ENCODE measurements at places on chromosomes 12 and 14.

- DNase-seq, result no peak
Observed at GRCh38 chr12:63882844-63883243, 38.3 kb downstream of the SRGAP1 start.

GRCh38 chr12:15769586-15769985 lies 19.6 kb downstream of the EPS8 start:
- DNase-seq, result no peak

- DNase-seq, result no peak
Observed at GRCh38 chr12:77813558-77813957, 17.1 kb upstream of the NAV3 start.

DNA sequence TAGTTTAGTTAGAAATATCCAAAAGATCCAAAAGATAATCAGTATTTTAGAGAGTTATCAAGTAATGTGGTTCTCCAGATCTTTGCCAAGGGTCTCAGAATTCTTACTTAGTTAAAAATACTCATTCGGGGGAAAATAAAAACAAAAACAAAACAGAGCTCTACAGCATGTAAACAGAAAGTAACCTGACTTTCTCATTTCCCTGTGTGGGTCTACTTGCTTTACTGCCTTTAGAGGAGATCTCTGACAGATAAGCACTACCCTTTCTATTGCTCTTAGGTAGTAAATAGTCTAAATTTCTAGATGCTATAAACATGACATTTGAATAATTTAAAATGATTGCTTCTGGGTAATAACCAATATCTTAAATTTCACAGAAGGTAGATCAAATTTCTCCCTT lies 371.8 kb downstream of the RPL10L start:
- no peak for DNase-seq

- DNase-seq, result no peak
Observed at GRCh38 chr12:121352682-121353018, 439 bp upstream of the ANAPC5 start.

DNA sequence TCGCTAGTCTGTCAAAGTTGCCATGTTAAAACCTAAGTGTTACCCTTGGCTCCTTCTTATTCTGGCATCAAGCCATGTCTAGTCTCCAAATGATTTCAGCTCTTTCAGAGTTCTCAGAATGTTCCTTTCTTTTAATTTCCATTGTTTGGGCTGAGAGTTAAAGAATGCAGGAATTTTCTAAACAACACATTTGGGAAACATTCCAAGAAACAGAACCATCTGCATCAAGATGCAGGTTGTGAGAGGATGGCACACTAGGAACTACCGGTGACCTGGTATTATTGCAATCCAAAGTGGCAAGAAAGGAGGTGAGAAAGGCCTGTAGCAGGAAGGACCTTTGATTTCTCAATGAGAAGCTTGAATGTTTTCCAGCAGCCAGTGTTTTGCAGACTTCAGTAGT lies 30.1 kb downstream of the SLC35F4 start:
- no peak for DNase-seq

DNA sequence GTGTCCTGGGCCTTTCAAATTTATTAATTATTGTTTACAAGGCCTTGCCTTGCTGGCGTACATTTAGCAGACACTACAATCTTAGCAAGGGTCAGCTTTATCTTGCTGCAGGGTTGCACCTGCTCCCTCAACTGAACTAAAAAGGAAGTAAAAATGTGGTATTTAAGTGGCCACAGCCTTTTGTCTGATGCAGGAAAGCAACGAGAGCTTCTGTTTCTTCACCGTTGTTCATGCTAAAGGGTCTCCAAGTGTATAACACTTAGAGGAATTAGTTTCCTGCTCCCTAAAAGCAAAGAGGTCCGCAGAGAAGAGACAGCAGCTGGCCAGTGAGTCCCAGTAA lies 62.8 kb upstream of the EGLN3 start:
- no peak for DNase-seq
